ENCODE measurements at places on chromosomes 12 and 14.
A peak's percentile ranks its signal among the peaks of the same experiment; 100 is the strongest.

- DNase-seq, result no peak
Measured at GRCh38 chr14:72961579-72962335, 35.5 kb downstream of the DCAF4 start.

DNA sequence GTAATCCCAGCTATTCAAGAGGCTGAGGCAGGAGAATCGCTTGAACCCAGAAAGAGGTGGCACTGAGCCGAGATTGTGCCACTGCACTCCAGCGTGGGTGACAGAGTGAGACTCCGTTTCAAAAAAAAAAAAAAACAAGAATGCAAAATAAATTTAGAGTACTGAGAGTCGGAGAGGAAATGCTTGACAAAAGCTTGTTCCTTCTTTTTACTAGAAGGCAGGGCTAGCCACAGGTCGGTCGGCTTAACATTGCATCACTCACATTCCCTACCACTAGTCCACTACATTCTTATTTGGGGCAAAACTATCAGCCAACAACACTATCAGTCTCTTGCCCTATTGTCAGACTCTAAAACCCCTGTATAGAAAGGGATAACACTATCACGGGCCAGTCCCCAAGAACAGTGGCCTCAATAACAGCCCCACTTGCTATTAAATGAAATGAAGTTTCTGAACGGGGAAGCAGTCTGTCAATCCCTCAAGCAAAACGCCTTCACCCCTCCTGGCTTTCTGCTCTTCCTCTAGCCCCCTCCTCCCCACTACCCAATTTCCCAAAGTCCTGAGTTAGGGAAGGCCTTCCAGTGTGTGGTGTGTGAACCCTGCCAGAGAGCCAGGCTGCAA lies 1.0 kb downstream of the RNF41 start:
- DNase-seq, result no peak

DNA sequence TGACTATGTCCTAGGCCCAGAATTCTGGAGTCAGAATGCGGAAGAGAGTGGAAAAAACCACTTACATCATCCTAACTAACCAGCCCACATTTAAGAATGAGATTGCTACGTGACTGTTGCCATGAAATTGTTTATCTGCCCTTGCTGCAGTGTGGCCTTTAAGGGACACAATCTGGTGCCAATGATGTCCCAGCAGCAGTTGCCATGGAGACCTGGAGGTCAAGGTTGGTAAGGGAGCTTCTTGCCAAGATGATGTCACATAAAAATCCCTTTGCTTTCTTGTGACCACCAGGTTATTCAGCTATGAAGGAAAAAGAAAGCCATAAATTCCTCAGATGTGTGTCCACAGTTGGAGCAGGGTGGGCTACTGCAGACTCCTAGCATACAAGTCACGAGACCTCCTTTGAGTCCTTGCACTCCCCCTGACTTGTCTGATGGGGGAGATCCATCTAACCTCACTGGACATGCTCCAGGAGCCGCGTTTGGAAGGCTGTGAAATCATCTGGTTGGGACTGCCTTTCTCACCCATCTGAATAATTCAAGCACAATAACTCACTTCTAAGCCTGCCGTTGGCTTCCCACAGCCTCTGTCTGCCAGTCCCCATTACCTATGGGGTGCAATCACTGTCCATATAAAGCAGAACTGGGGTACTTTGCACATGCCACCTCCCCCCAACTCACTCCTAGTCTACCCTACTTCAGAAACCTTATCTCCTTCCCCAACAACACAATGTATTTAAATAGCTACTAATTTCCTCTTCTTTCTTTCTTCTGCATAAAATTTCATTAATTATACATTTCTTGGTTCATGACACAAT lies 165.6 kb downstream of the ZFP36L1 start:
- DNase-seq, result no peak

- no peak for DNase-seq
Measured at GRCh38 chr12:131151558-131152345, 198.0 kb downstream of the ADGRD1 start.

- DNase-seq, result no peak
Measured at GRCh38 chr14:53167602-53168328, 14.6 kb upstream of the DDHD1 start.

- no peak for DNase-seq
Measured at GRCh38 chr12:38875586-38876228, 29.7 kb downstream of the CPNE8 start.

DNA sequence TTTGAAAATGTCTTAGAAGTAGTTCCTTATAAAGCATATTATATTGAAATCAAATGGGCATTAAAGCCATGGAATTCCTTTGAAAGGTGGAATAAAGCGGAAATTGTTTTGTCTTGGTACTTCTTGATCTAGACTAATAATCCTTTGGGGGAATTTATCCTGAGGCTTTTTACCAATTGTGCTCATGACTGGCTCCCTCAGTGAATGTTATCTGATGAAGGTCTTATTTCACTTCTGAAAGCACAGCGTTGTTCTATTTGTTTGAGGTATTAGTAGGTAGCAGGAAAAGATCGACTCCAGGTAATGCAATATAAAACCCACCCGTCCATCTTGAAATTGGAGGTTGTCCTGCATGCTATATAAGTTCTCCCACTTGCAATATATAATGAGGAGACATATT lies 64.8 kb downstream of the PPFIBP1 start:
- DNase-seq, result no peak

DNA sequence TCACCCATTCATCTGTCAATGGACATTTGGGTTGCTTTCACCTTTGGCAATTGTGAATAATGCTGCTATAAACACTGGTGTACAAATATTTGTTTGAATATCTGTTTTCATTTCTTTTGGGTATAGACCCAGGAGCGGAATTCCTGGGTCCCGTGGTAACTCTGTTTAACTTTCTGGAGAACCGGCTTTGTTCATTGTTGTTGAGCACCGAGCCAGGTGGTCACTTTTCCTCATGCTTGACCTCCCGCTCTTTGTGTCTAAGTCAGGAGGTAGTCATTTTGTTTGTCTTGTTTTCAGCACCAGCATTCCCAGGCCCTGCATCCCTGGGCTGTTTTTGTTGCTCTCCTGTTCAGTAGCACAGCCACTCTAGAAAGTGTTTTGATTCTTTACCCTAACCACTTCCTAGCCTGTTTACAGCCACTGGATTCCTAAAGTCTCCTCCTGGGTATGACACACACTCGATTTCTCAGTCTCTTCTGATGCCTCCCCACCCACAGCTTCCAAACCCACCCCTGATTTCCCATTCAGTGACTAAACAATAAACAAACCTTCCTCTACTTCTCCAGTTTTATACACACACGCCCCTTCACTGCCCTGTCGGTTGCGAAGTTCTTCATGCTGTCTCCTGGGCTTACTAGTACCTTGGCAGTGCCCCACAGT lies 37.9 kb downstream of the B4GALNT3 start:
- DNase-seq, result no peak

GRCh38 chr14:80695869-80696268 lies 245.7 kb downstream of the CEP128 start:
- no peak for DNase-seq

GRCh38 chr14:90740081-90740480 lies 76.1 kb downstream of the TTC7B start:
- no peak for DNase-seq

DNA sequence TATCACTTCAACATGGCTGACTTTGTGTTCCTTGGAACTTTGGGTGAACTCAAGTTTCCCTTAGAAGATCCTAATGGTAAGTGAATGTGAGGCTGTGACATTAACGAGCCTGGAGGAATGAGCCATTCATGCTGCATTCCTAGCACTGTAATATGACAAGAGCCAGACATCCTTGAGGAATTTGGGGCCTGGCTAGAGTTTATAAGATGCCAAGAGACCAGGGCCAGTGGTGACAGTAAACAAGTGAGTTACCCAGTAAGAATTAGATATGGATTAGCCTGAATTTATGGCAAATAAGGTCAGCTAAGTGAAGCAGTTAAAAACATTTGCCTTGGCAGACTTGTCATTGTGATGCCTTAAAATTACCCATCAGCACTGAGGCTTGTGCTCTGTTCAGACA lies 232.4 kb downstream of the AKAP6 start:
- DNase-seq, result peak; percentile 92

DNA sequence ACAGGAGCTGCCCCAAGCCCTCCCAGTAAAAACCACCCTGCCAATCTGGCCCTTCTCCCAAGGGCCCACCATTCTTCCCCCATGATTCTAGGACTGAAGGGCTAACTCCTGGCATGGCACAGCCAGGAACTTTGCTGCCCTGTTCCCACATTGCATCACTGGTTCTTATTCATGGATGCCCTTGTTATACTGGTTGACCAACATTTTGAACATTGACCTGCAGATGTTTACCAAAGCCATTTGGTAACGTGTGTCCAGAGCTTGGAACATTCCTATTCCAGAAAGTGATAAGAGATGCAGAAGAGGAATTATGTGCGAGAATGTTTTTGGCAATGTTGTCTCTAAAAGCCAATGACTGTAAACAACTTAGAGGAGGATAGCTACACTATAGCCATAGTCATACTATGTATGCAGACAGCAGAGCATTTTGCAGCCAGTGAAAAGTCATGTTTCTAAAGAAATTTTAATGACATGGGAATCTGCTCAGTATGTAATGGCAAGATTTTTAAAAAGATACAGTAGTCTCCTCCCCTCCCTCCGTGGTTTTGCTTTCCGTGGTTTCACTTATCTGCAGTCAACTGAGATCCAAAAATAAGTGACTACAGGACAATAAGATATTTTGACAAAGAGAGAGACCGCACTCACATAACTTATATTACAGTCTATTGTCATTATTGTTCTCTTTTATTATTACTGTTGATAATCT lies 108.8 kb downstream of the DAAM1 start:
- DNase-seq, result no peak

- no peak for DNase-seq
Measured at GRCh38 chr14:65137648-65138307, 35.5 kb upstream of the MAX start.

DNA sequence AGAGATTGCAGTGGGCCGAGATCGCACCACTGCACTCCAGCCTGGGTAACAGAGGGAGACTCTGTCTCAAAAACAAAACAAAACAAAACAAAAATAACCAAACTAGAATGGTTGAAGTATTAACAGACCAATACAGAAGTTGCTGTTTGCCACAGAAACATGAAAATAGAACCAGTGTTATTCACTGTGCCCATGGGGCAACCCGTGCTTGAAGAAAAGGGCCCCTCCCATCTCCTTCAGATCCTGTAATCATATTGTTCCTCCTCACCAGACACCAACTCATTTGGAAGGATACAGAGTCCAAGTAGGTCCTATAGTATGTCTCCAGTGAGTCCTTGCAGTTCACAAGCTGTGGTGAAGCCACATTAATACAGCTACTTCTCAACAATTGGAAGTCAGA lies 30.9 kb downstream of the SLC35F4 start:
- no peak for DNase-seq

DNA sequence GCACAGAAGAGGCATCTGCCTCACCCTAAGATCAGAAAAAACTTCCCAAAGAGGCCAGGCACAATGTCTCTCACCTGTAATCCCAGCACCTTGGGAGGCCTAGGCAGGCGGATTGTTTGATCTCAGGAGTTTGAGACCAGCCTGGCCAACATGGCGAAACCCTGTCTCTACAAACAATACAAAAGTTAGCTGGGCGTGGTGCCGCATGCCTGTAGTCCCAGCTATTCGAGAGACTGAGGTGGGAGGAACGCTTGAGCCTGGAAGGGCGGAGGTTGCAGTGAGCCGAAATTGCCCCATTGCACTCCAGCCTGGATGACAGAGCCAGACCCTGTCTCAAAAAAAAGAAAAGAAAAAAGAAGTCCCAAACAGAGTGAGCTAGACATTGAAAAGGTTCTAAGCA lies 4.5 kb downstream of the ZBTB1 start:
- no peak for DNase-seq

GRCh38 chr12:66960704-66961690 lies 282.1 kb upstream of the GRIP1 start:
- DNase-seq, result no peak

DNA sequence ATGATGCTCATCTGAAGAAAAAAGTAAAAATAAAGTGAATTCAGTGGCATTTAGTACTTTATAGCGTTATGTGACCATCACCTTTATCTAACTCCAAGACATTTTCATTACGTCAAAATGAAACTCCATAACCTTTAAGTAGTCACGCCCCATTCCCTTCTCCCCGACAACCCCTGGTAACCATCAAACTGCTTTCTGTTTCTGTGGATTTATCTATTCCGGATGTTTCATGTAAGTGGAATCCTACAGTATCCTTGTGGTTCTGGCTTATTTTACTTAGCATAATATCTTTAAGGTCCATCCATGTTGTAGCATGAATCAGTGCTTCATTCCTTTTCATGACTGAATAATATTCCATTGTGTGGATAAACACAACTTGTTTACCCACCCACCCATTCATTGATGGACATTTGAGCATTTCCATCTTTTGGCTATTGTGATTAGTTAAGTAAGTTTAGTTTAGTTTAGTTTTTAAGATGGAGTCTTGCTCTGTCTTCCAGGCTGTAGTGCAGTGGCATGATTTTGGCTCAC lies 18.5 kb upstream of the MAP1LC3B2 start:
- DNase-seq, result no peak

- DNase-seq, result no peak
Measured at GRCh38 chr12:113413488-113413939, 8.7 kb upstream of the SDSL start.

- no peak for DNase-seq
Measured at GRCh38 chr12:92193063-92193462, 47.4 kb upstream of the BTG1 start.

DNA sequence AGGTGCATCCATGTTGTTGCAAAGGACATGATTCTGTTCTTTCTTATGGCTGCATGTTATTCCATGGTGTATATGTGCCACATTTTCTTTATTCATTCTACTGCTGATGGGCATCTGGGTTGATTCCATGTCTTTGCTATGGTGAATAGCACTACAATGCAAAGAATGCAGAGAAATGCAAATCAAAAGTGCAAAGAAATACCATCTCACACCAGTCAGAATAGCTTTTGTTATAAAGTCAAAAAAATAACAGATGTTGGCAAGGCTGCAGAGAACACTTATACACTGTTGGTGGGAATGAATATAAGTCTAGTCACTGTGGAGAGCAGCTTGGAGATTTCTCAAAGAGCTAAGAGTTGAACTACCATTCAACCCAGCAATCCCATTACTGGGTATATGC lies 99.2 kb downstream of the DHRS2 start:
- no peak for DNase-seq

GRCh38 chr14:67571275-67571990 lies 28.6 kb downstream of the PIGH start:
- no peak for DNase-seq

- DNase-seq, result no peak
Measured at GRCh38 chr12:101997102-101997501, 64.7 kb downstream of the WASHC3 start.

DNA sequence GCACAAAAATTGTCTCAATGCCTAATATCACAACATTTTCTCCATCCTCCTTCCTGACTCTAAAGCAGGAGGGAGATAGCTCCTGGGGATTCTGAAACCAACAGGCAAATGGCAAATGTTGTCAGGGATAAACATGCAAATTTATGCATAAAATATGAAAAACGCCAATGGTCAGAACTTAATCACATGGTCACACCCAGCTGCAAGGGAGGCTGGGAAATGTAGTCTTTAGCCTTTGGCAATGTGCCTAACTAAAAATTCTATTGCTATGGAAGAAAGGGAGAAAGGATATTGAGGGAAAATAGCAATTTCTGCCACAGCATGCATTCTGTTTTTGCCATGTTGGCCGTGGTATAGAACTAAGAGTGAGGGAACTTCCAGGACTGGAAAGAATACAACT lies 11.7 kb upstream of the OASL start:
- no peak for DNase-seq
